ENCODE measurements at places on chromosomes 16 and 17.

DNA sequence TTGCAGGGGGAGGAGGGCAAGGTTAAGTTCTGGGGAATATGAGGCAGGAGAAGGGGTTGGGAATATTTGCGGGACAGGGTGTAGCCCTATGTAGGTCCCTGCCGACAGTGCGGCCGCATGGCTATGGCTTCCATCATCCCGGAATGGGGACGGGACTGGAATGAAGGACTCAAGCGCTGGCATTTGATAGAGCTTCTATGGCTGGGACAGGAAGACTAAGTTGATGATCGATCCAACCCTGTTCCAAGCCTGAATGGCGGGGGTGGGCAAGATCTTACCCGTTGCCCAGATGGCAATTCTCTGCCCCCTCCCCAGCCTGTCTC is 47.1 kb downstream of the SRCIN1 start:
- no peak for DNase-seq

GRCh38 chr17:80604009-80604669 is 59.5 kb downstream of the RPTOR start:
- no peak for DNase-seq

- DNase-seq, result no peak
Observed at GRCh38 chr16:3281222-3281820, 2.0 kb upstream of the ZNF263 start.

DNA sequence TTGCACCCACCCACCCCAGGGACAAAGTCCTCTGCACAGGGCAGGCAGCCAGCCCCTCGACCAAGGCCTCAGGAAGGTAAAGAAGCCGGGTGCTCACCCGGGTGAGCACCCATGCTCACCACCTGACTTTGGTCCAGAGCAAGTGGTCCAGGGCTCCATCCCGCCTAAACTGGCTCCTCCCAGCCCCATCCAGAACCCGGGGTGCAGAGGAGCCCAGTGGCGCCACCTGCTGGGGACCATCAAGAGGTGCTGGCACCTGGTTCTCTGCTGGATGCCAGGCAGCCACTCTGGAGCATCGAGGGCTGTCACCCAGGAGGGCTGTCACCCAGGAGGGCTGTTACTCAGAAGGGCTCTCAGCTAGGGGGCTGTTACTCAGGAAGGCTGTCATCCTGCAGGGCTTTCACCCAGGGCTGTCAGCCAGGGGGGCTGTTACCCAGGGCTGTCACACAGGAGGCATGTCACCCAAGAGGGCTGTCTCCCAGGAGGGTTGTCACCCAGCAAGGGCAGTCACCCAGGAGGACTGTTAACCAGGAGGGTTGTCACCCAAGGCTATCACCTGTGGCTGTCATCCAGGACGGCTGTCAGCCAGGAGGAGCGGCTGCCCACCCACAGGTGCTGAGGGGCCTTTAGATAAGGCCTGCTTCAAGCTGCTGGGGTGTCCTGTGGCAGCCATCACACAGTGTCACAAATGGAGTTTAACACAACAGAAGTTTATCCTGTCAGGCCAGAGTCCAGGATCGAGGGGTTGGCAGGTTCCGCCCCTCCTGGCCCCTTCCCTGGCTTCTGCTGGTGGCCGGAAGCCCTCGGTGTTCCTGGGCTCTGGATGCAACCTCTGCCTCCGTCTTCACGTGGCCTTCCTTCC is 98.5 kb downstream of the TNFRSF13B start:
- peak; percentile 34 for DNase-seq

DNA sequence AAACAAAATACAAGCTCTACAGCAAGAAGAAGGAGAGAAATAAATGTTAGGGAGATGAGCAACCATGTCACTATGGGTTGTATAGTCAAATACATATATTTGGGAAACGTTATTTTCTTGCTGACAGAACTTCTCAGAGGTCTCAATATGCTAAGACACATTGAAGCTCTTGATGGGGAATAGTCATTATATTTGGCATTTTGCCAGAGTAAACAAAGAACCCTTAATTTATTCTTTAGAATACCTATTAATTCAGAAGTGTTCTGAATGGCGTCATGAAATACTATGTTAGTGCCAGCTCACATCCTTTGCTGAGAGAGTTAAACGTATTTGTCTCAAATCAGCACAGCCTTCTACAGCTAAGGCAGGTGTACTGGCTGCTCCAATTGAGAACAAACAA is 458.9 kb downstream of the CDH13 start:
- no peak for DNase-seq

All from stimulated activated CD8-positive, alpha-beta memory T cell treated with anti-CD3 and anti-CD28 coated beads, Interleukin-2, amount 100 ng/mL, for 48 hours (primary cell).